Myocyte (in vitro differentiated cells): ENCODE measurements at places on chromosomes 5 and 9. TPM values are rescaled to one million over a fixed set of nuclear protein-coding genes. Genes with fewer than 3 reads are reported as not detected.
A peak's percentile ranks its signal among the peaks of the same experiment; 100 is the strongest.

Gene GAPT
- not detected in 2 replicates for total RNA-seq

Gene SMIM33
- not detected in 2 replicates for total RNA-seq

Gene LCNL1
- 5.0 and 13.8 TPM in 2 replicates for total RNA-seq

Gene PCDHA9
- under 0.01 and 0.03 TPM in 2 replicates for total RNA-seq

DNA sequence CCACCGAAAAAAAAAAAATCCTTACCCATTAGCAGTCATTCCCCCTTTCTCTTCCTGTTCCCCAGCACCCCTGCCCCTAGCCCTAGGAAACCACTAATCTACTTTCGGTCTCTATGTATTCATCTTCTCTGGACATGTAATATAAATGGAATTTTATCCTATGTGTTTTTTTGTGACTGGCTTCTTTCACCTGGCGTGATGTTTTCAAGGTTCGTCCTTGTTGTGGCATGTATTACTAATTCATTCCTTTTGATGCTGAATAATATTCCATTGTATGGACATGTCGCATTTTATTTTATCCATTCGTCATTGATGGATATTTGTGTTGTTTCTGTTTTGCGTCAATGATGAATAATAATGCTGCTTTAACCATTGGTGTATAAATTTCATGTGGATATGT, 42.8 kb upstream of the SH3GL2 start:
- DNase-seq, result no peak

DNA sequence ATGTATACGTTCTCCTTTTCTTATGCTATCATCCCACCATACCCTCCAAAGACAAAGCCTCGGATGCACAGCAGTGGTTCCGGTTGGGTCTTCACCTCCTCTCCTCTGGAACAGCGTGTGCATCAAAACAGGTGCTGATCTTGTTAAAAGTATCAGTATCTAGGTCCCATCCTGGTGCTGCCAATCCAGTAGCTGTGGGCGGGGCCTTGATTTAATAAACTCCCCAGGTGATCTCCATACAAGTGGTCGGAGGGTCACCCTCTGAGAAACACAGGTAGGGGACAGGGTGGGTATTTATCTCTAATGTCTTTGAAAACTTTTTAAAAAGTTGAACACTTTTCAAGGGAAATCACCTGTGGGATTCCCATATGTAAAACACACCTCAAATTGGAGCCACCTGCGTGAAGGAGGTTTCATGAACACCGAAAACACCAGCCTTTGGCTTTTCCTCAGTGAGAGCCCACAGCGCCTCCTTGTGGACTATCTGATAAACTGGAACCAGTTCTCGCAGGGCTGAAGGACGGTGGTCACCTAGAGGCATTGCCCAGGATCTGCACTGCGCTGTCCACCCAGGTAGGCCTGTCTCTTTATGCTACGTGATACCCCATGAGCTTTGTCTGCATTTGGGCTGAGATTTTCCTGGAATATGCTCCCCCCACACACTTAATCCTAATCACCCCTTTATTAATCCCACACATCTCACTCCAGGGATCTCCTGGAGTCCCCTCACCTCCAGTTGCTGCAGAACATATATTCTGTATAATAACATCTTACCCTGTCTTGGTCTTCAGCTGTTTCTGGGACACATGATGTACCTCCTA, 80.5 kb upstream of the EPB41L4B start:
- DNase-seq, result peak; percentile 32

GRCh38 chr9:84303061-84303460, 37.5 kb downstream of the SLC28A3 start:
- DNase-seq, result no peak

DNA sequence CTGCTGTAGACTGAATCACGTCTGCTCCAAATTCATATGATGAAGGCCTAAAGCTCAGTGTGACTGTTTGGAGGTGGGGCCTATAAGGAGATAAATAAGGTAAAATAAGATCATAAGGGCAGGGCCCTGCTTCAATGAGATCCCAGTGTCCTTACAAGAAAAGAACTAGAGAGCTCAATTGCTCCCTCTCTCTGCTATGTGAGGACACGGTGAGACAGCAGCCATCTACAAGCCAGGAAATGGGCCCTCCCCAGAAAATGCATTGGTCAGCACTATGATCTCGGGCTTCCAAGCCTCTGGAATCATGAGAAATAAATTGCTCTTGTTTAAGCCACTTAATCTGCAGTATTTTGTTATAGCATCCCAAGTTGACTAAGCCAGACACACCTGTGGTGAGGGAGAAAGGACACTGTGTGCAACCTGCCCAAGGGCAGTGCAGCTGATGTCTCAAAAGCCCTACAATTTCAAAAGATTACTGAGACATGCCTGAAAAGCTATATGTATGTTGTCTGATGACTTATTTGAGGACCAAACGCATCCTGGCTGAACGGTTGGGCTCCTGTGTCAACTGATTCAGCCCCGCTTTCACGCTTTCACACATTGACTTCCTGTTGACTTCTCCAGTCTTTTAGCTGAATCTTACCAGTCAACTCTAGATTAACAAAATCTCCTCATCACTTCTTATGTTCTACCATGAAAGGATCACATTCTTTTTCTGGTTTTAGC, 13.2 kb downstream of the GZMK start:
- DNase-seq, result peak; percentile 51

GRCh38 chr5:43874772-43875171, 271.8 kb downstream of the NNT start:
- peak; percentile 58 for DNase-seq

- DNase-seq, result no peak
These were observed 49.9 kb upstream of the JAK2 start for GRCh38 chr9:4935001-4935672.

DNA sequence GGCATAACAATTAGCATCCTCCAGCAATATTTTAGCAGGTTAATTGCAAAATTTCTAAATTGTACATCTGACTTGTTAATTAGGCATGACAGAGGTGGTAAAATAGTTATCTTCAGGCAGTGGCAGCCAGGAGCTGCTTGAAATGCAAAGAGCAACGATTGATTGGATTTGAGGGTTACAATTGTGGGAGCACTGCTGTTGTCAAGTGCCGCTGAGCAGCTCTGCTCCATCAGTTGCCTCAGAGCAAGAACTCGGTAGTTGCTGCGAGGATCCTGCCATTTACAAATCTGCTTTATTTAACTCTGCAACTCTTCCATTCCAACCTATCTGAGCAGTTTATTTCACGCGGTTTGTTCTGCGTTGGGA, 12.6 kb downstream of the PBX3 start:
- no peak for DNase-seq

GRCh38 chr9:124537926-124538325, 30.7 kb upstream of the NR5A1 start:
- DNase-seq, result no peak

DNA sequence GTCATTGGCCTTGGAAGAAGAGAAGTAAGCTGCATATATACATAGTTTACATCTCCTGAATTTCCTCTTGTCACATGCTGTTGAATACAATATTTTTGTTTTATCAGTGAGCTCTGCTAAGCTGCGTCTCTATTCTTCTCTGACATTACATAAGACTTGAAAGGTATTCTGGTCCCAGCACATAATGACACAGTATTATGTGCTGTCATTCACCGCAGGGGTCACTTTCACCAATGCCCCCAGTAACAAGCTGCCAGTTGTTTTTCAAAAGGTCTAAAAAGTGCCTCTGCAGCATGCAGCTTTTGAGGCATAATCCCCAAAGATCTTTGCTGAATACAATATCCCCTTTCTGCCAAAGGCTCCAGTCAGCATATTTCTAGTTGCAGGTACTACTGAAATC, 349.0 kb upstream of the FAM174A start:
- DNase-seq, result no peak

DNA sequence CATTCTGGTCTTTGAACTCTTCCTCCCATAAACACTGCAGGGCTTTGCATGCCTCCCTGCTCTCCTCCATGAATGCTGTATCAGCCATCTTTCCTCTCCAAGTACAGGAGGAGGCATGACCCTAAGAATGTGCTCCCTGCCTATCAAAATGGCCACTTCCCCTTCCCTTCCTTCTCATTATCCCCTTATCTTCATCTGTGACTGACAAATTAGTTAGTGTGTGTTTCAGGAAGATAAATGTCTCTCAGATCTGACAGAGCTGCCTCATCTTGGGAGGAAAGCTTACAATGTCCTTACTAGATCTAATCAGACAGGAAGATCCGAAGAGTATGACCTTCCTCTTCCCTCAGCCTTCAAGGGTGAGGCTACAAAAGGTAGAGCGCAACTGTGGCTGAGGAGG, 46.2 kb downstream of the TLR4 start:
- no peak for DNase-seq
